ENCODE measurements at places on chromosomes 3 and 15.
A peak's percentile ranks its signal among the peaks of the same experiment; 100 is the strongest.

DNA sequence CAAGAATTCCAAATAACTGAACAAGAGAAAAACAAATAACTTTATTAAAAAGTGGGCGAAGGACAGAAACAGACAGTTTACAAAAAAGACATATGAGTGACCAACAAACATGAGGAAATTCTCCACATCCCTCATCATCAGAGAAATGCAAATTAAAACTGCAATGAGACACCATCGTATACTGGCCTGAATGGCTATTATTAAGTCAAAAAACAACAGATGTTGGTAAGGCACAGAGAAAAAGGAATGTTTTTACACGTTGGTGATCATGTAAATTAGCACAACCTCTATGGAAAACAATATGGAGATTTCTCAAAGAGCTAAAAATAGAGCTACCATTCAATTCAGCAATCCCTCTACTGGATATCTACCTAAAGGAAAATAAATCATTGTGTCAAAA lies 1260.4 kb upstream of the ALCAM start:
- no peaks in the 10 kb centered on the region for H3K36me3 ChIP-seq
- no peak overlapping the region for H3K27ac ChIP-seq
- no peak overlapping the region for H3K4me3 ChIP-seq
- no peak for DNase-seq

DNA sequence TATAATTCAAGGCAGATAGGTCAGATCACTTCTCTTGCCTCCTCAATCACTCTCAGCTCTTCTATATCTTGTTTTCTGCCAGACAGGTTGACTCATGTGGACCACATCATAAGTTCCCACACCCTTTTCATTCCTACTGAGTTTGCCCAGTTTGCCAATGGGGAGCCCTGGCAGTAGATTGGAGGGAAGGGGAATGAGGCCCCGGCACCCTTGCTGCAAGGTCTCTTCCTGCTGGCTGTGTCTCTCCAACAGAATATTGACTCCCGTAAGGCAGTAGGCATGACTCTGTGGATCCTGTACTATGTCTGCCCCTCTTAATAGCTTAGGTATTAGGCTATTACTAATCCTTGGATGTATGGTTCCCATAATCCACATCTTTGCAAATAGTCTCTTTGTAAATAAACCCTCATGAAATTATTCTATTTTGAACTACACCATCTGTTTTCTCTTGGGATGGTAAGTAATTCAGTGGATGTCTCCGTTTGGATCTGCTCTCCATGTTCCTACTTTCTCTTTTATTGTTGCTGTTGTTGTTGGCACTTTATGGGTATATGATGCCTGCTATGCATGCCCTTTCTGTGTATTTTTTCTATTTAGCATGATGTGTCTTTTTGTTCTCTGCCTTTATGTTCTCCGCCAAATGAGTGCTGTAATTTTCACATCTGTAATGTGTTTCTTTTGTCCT lies 65.5 kb upstream of the DCBLD2 start:
- no peaks in the 10 kb centered on the region for H3K4me1 ChIP-seq
- DNase-seq: no peak
- no peak overlapping the region for H3K4me3 ChIP-seq
- H3K27ac ChIP-seq: no peak overlapping the region
- H3K36me3 ChIP-seq: no peaks in the 10 kb centered on the region
- H3K27me3 ChIP-seq: no peaks in the 10 kb centered on the region

DNA sequence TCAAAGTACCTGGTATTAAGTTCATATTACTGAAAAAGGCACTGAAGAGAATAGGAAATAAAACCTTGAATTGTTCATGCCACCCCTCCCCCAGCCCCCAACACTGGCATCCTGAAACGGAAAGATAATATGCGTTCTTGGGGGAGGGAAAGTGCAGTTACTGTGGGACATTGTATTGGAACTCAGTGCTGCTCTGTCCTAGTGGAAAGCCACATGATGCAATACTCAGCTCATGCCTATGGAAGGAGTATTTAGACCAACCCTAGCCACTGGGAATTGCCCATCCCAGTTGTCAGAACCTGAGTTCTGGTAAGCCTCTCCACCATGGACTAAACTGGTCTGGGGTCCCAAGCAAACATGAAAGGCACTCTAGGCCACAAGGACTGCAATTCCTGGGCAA lies 680.8 kb upstream of the BCHE start:
- H3K27ac ChIP-seq: no peak overlapping the region
- H3K27me3 ChIP-seq: no peaks in the 10 kb centered on the region
- H3K4me3 ChIP-seq: no peak overlapping the region
- peaks cover 4% of the 10 kb centered on the region for H3K36me3 ChIP-seq
- no peak for DNase-seq

DNA sequence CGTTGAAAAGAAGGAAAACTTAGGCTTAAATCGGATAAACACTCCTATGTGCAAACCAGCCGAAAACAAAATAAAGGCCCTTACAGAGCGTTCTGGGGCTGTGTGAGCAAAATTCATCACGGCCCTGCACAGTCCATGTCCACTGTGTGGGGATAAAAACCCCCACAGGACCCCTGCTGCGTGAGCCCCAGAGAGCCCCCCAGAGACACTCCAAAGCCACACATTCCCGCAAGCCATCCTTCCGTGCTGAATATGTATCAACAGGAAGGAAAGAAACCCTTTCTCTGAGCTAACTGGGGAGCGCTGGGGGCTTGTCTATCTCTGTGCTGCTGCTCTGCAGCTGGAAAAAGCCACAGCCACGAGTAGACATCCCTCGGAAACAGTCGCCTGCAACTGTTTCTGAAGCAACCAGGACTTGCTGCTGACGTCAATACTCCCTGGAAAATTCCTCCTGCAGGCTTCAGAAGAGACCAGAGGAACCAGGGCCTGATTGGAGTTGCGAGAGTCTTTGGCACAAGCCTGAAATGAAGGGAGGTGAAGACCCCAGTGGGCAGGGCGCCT lies 72.7 kb downstream of the NUP210 start:
- peak overlapping the region; percentile 27 for H3K4me3 ChIP-seq
- DNase-seq: no peak
- H3K27me3 ChIP-seq: no peaks in the 10 kb centered on the region
- H3K27ac ChIP-seq: peak overlapping the region; percentile 88

GRCh38 chr3:25687742-25688141 lies 23.0 kb upstream of the TOP2B start:
- peaks cover 4% of the 10 kb centered on the region for H3K36me3 ChIP-seq
- H3K27ac ChIP-seq: no peak overlapping the region
- no peak overlapping the region for H3K4me3 ChIP-seq

DNA sequence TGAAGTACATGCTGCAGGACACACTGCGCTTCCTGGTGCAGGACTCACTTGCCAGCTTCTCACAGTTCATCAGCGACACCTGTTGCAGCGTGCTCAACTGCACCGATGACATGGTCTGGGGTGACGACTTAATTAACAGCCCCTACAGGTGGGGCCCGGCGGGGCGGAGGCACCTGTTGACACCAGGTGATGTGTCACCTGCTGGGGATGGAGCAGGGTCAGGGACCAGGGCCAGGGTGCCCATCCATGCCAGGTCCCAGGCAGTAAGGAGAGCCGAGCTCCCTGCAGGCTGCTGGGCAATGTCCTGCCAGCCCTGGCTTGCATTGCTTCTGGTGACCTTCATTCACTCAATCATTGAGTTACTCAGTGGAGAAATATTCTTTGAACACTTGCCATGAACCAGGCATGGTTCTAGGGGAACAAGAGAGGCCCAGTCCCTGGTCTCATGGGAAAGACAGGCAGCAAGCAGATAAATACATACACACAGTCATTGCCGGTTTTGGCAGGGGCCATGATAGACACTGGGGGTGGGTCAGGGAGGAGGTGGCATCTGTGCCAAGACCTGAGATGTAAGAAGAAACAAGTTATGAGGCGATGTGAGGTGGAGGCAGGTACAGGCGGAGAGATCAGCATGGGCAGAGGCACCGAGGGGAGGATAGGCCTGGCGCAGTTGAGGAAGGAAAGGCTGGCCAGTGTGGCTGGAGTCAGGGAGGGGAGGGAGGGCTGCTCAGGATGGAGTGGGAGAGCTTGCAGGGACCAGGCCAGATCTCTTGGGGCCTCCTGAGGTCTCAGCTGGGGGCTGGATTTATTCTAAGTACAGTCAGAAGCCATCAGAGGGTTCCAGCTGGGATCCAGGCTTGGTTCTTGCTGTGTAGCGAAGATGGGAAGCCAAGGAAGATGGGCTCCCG lies 30.8 kb downstream of the DNAH1 start:
- peak overlapping the region; percentile 83 for H3K27ac ChIP-seq
- H3K4me1 ChIP-seq: peaks cover 4% of the 10 kb centered on the region
- DNase-seq: no peak
- peaks cover 10% of the 10 kb centered on the region for H3K36me3 ChIP-seq
- H3K4me3 ChIP-seq: no peak overlapping the region
- H3K27me3 ChIP-seq: no peaks in the 10 kb centered on the region

DNA sequence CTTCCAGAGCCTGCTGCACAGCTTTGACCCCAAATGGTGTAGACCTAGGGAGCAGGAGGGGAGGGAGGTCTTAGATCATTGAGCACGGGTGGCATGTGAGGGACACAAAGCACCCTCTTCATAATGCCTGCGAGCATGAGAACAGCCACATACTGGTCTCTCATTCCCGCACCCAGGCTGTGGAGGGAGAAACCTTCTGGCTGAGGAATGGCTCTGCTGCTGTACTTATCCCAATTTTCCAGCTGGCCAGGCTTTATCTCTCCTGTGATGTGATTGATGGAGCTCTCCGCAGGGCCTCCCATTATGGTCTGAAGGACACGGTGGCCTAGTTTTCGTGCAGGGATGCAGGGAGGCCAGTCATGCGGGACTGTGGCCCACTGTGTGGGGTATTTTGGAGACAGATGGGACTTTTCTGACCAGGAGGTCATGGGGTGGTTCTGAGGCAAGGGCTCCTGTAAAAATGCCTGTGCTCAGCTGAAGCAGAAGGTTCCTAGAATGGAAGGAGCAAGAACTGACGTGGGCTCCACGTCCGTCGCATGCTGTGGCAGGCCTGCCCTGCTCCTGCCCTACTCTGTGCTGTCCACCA lies 251.5 kb downstream of the PLCL2 start:
- no peak overlapping the region for H3K27ac ChIP-seq
- H3K36me3 ChIP-seq: no peaks in the 10 kb centered on the region
- H3K27me3 ChIP-seq: peaks cover 8% of the 10 kb centered on the region
- H3K4me1 ChIP-seq: peaks cover 9% of the 10 kb centered on the region
- no peak overlapping the region for H3K4me3 ChIP-seq

- H3K4me1 ChIP-seq: peaks cover 24% of the 10 kb centered on the region
- H3K36me3 ChIP-seq: peaks cover 3% of the 10 kb centered on the region
- no peaks in the 10 kb centered on the region for H3K27me3 ChIP-seq
- DNase-seq: no peak
- H3K27ac ChIP-seq: peak overlapping the region; percentile 23
These were observed 22.8 kb downstream of the TTC14 start for GRCh38 chr3:180624714-180625113.

DNA sequence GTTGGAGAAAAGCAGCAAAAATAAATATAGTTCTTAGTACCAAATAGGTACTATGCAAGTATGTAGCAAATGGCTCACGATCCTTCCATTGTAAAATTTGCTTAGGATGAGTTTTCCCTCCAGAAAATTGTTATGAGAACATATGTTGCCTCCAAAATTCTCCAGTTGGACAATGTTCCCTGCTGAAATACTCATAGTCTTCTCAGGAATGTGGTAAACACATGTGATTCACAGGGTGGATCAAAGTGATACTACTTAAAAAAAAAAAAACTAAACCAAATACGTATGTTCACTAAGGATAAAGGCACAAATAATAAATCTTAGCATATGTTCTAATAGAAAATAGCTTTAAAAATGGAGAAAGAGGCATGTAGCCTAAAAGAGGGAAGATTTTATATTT lies 84.3 kb upstream of the ZNF385D start:
- H3K27me3 ChIP-seq: no peaks in the 10 kb centered on the region
- no peak overlapping the region for H3K4me3 ChIP-seq
- H3K36me3 ChIP-seq: no peaks in the 10 kb centered on the region
- H3K4me1 ChIP-seq: no peaks in the 10 kb centered on the region

- no peaks in the 10 kb centered on the region for H3K36me3 ChIP-seq
- no peak for DNase-seq
- H3K27me3 ChIP-seq: no peaks in the 10 kb centered on the region
- H3K4me3 ChIP-seq: peak overlapping the region; percentile 62
These were observed 38.6 kb downstream of the BTLA start for GRCh38 chr3:112460519-112461195.

- H3K36me3 ChIP-seq: no peaks in the 10 kb centered on the region
- no peak overlapping the region for H3K27ac ChIP-seq
- H3K4me3 ChIP-seq: no peak overlapping the region
These were observed 1523.8 kb upstream of the CADM2 start for GRCh38 chr3:83434880-83435587.

- no peak for DNase-seq
- H3K36me3 ChIP-seq: no peaks in the 10 kb centered on the region
- H3K27ac ChIP-seq: no peak overlapping the region
These were observed 409.4 kb downstream of the PDCD6IP start for GRCh38 chr3:34207806-34208205.

- H3K4me3 ChIP-seq: no peak overlapping the region
- no peaks in the 10 kb centered on the region for H3K4me1 ChIP-seq
- peaks cover 49% of the 10 kb centered on the region for H3K27me3 ChIP-seq
- H3K27ac ChIP-seq: no peak overlapping the region
These were observed 49.2 kb downstream of the FAH start for GRCh38 chr15:80202016-80202315.

DNA sequence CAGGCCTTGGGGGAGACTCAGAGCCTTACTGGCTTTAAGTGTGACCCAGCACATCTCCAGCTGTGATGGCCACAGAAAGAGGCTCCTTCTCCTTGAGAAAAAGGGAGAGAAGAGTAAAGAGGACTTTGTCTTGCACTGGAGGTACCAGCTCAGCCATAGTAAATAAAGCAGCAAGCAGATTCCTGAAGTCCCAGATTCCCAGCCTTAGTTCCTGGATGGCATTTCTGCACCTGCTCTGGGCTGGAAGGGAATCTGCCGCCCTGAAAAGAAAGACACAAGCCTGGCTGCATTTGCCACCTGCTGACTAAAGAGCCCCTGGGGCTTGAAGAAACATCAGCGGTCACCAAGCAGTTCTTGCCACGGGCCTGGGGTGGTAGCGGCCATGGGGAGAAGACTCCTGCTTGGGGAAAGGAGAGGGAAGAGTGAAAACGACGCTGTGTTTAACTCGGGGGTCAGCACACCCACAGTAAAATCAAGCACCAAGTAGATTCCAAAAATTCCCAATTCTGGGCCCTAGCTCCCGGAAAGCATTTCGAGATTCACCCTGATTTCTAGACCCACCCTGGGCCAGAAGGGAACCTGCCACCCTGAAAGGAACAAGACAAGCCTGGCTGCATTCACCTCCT lies 24.2 kb upstream of the TNK2 start:
- H3K27me3 ChIP-seq: no peaks in the 10 kb centered on the region
- H3K36me3 ChIP-seq: no peaks in the 10 kb centered on the region
- H3K4me1 ChIP-seq: no peaks in the 10 kb centered on the region
- H3K27ac ChIP-seq: no peak overlapping the region

DNA sequence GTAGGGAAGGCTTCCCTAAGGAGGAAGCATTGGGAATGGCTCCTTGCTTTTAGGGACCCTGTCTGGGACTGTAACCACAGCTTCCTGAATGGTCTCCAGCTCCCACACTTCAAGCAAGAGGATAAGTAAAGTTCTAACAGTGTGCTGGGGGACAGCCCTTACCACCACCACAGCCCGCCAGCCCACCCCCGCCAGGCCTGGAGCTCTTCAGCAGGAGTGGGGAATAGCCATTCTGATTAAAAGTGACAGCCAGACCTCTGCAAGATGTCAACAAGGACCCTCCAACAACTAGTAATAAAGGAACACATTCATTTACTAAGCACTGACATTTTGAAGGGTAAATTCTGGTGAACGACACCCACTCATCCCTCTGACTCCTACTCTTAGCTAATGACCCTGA lies 49.4 kb downstream of the CPN2 start:
- peaks cover 9% of the 10 kb centered on the region for H3K27me3 ChIP-seq
- H3K27ac ChIP-seq: no peak overlapping the region
- no peak overlapping the region for H3K4me3 ChIP-seq
- no peak for DNase-seq

GRCh38 chr3:186024210-186024609 lies 84.7 kb downstream of the ETV5 start:
- no peak overlapping the region for H3K27ac ChIP-seq
- H3K4me1 ChIP-seq: no peaks in the 10 kb centered on the region
- no peak for DNase-seq
- peaks cover 32% of the 10 kb centered on the region for H3K27me3 ChIP-seq
